Naive B cell (primary cell): ENCODE measurements at places on chromosomes 16 and 17. TPM values are rescaled to one million over a fixed set of nuclear protein-coding genes. Genes with fewer than 3 reads are reported as not detected.

Gene AIPL1
- not detected for polyA plus RNA-seq

DNA sequence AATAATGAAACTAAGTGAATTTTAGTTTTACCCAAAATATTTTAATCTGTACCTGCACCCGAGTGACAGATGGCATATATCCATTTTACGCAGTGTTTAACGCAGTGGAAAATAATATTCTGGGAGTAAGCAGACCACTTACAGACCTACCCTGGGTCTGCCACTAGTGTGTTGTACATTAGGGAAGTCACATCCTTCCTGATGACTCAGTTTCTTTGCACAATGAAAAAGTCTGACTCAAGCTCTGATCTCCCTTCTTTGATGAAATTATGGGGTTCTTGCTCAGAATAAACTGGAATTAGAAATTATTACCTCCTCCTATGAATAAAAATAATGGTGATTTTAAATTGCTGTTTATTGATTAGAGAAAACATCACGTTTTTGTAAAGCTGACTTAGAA, 123.2 kb upstream of the AXIN2 start:
- DNase-seq = no peak

GRCh38 chr17:60093694-60094093, 15.0 kb upstream of the HEATR6 start:
- DNase-seq = no peak

- no peak for DNase-seq
Measured at GRCh38 chr17:49365667-49366066, 3.6 kb upstream of the ZNF652 start.

Gene MYH8
- polyA plus RNA-seq = not detected

DNA sequence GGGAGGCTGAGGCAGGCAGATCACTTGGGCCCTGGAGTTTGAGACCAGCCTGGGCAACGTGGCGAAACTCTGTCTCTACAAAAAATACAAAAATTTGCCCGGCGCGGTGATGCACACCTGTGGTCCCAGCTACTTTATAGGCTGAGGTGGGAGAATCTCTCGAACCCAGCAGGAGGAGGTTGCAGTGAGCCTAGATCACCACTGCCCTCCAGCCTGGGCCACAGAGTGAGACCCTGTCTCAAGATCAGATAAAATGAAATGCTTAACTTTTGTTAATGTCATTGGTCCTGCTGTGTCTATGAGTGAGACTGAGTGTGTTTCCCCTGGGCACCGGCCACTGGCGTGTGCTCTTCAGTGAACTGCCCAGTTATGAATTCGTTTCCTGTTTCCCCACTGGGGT, 10.5 kb downstream of the FAM234A start:
- DNase-seq = no peak
